ENCODE measurements at places on chromosomes 3 and 15.
A peak's percentile ranks its signal among the peaks of the same experiment; 100 is the strongest.

- peak; percentile 27 for DNase-seq
Observed at GRCh38 chr3:156816091-156816793, 9.9 kb upstream of the LEKR1 start.

- peak; percentile 25 for DNase-seq
Observed at GRCh38 chr3:54874816-54875556, 52.9 kb downstream of the LRTM1 start.

GRCh38 chr3:184691397-184692231 lies 20.2 kb downstream of the MAGEF1 start:
- no peak for DNase-seq

DNA sequence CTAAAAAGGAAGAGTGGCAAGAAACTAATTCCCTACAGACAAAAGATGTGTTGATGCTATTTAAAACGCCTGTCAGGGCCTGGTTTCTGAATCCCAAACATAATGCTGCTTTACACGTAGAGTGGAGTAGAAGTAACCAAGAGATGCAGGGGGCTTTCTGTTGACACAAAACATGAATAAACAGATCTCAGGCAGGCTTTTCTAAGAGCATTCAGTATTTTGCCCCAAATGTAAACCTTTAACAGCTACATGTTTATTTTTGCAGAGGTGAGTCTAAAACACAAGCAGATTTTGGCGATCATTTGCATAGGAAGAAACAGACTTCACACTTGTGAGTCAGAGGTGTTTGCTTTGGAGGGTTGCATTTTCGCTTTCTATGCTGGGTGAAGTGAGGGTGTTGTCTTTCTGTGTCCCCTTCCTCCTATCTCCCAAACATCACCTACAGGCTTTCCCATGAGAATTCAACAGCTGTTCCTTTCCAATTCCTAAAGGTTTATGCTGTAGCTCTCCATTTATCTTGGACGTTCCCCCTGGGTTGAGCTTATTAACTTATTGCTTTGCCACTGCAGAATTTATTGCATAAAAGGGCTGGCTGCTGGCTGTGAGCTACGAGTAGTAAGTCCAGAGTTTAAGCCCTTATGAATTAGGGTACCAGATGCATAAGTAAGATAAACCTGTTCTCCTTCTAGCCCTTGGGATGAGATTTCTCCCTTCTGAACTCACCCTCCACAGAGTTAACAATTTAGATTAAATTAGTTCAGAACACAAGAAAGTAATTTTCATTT lies 156.7 kb downstream of the DIPK2A start:
- DNase-seq: peak; percentile 9

DNA sequence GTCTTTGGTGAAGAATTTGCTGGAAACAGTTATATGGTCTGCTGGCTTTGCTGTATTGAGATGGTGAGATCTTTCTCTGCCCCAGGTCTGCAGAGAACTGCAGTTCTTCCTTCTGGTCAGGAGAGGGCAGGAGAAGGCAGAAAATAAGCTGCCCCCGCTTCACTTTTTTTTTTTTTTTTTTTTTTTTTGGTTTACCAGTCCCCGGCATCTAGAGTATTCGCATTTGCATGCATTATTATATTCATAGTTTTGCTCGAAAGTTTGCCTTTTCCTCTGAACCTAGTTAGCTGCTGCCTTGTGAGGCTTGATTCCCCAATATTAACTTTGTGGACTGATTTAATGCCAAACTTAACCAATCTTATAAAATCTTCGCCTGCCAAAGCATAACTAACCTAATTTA lies 10.6 kb upstream of the PARL start:
- peak; percentile 60 for DNase-seq

- no peak for DNase-seq
Observed at GRCh38 chr3:46853441-46854415, 9.5 kb downstream of the MYL3 start.

- no peak for DNase-seq
Observed at GRCh38 chr3:12894629-12895028, 53.3 kb upstream of the RPL32 start.

GRCh38 chr15:38080651-38081275 lies 146.3 kb downstream of the TMCO5A start:
- no peak for DNase-seq

- DNase-seq: peak; percentile 1
Observed at GRCh38 chr3:77536038-77536775, 496.3 kb downstream of the ROBO2 start.

DNA sequence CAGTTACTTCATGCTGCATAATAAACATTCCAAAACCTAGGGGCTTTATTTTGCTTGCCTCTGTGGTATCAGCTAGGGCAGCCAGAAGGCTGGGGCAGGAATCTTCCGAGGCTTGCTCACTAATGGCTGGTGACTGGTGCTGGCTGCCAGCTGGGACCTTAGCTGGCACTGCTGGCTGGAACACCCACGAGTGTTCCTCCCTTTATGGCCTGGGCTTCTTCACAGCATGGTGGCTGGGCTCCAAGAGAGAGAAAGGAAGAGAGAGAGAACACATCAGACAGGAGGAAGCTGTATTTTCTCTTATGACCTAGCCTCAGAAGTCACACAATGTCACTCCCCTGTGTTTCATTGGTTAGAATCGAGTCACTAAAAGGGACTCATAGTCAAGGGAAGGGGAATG lies 23.9 kb upstream of the CDCP1 start:
- no peak for DNase-seq

- DNase-seq: peak; percentile 33
Observed at GRCh38 chr15:50028326-50028725, 90.7 kb downstream of the ATP8B4 start.

DNA sequence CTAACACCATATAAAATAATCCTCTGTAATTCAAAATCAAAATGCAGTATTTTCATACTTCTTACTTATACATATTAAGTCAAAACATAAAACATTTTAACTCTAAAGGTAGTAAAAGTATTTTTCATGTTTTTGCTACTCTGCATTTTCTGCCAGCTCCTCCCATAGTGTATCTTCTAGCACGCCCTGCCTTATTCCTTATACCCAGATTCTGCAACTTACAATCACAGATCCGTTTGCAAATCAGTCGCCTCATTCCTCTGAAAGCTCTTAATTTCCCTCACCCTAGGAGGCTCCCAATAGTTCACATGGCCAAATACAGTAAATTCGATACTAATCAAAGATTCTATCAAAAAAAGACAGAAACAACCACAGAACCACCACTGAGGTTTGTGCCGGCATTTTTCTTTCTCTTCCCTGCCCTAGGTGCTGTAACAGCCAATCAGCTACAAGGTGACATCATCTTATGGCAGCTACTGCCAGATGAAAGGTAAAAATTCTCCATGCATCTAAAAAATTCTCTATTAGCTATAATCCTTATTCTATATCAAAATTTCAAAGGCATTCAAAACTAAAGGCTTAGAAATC lies 72.9 kb downstream of the CLASP2 start:
- DNase-seq: peak; percentile 46

DNA sequence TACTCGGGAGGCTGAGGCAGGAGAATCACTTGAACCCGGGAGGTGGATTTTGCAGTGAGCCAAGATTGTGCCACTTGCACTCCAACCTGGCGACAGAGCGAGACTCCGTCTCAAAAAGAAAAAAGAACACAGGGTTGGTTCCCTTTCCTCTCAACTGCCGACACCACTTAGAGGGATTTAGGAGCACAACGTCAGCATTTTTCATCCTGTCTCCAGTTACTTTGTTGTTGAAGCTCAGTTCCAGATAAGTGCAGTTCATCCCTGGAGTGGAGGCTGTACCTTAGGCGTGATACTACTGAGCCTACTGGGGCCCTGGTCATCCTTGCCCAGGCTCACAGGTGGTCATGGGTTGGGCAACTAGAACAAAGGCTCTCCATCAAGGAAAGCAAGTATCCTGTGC lies 15.3 kb upstream of the GK5 start:
- DNase-seq: no peak

DNA sequence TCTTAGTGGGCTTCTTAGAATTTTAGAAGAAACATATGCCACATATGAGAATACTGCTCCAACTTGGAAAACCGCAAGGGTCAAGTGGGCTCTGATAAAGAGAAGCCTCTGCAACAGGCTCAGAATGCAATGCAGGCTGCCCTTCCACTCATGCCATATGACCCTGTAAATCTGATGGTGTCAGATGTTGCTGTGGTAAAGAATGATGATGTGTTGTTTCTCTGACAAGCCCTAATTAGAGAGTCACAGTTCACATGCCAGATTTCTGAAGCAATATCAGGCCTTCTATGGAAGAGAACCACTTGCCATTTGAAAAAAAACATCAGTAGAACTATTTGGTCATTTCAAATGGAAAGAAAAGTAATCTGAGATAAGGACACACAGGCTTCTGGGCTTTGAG lies 749.6 kb downstream of the AGBL1 start:
- DNase-seq: no peak

DNA sequence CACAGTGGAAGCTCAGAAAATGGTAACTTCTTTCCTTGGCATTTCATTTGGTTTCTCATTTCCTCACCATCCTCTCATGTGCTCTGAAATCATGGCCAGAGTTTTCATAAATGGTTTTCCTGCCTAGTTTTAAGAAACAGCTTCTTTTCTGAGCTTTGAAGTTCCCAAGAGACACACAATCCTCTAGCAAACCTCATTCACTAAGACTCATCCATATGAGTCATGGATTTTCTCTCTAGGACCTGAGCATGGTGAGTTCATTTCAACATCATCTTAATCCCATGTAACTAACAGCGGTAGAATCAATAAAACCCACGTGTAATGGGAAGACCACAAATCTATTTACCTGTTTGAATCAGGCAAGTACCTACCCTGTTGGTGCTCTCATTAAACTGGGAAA lies 274.5 kb upstream of the LRTM1 start:
- peak; percentile 74 for DNase-seq

DNA sequence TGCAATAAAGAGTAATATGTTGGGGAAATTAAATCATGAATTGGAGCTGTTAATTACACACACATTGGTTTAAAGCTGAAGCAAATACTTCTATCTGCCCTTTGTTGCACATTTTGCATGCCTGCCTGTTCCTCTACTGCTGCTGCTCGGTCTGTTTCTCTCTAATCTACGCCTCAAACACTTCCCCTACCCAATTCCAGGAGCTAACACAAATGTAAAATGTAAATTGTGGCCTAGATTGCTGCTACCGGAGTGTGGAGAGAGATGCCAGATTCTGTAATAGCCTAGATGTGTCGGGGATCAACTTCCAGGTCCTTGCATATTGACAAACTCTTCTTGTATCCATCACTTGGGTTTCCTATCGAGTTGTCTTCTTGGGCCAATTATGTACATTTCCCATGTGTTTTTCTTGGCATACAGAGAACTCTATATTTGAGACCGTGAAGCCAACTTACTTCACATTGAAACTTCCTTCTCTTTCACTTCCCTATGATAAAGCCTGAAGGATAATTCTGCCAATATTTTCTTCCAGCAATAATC lies 450.4 kb upstream of the NR2F2 start:
- no peak for DNase-seq

GRCh38 chr3:167843481-167843880 lies 108.0 kb downstream of the SERPINI1 start:
- no peak for DNase-seq

DNA sequence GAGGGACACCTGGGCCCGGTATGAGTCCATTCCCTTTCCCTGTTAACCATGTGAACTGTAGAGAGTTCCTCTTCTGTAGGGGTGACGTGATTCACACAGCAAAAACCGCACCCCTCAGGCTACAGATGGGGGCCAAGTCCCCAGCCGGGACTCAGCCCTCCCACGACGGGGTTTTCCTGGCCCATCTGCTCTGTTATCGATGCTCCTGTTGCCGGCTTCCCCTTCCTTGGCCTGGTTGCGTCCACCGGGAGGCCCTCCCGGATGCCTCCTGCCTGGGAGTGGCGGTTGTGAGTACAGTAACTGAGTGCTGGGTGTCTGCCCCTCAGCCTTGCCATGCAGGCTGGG lies 817 bp upstream of the PLXNA1 start:
- peak; percentile 52 for DNase-seq

Data from MCF 10A (cell line).